GM04504 (cell line): ENCODE measurements at places on chromosomes 1 and 21.
A peak's percentile ranks its signal among the peaks of the same experiment; 100 is the strongest.

DNA sequence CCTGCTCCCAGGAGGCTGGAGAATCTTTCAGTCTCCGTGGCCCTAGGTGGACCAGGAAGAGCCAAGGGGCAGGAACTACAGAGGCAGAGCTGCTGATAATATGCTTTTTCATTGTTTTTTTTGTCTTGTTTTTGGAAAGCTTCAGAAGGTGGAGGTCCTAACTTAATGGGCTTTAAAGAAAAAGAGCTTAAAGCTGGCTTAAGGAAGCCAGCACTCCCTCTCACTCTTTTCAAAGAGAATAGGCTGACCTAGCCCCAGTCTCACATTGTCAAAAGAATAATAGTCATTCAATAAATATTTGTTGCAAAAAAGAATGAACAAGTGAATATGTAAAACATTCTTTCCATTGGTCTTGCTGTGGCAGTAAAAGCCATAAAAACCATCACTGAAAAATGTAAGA is 61.0 kb upstream of the RRP15 start:
- DNase-seq: no peak

DNA sequence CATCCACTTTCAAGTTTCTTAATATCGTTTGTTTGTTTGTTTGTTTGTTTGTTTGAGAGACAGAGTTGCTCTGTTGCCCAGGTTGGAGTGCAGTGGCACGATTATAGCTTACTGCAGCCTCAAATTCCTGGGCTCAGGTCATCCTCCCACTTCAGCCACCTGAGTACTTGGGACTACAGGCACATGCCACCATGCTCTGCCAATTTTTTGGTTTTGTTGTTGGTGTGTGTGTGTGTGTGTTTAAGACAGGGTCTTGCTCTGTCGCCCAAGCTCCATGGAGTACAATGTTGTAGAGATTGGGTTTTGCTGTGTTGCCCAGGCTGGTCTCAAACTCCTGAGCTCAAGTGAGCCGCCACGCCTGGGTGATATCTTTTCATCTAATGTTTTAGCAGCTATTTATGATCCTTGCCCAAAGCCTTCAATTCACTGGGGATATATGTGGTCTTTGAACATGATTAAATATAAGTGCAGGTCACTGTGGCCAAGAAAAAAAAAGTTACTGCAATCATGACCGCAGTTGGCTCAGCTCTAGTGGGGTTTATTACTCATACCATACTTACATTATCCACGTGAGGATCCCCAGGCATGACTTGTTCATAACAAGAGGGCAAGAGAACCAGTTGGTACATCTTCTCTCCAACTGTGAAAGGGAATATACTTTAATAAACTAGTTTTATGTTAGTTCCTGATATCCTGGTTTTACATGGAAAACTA is 8.0 kb downstream of the RRP1B start:
- no peak for DNase-seq

GRCh38 chr1:213124590-213124989 is 73.5 kb downstream of the RPS6KC1 start:
- DNase-seq: no peak

GRCh38 chr1:206944703-206945102 is 1.6 kb downstream of the PIGR start:
- no peak for DNase-seq

DNA sequence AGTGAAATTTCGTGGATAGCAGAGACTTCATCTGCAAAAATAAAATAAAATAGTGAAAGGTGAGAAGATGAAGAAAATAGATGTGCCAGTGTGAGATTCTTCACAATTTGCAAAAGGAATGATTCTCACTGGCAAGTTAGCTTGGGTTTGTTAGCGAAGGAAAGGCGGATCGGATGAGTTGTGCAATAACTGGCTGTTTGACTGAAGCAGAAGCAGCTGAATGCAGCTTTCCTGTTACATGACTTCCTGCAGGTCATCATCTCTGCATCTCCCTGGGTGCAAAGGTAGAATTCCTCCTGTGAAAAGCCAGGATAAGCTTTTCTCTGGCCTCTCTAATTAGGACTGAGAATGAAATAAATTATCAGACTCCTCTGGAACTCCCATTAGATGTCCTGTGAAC is 263.1 kb upstream of the CHRM3 start:
- DNase-seq: no peak

- no peak for DNase-seq
Observed at GRCh38 chr1:53176452-53177208, 20.0 kb upstream of the CPT2 start.

- DNase-seq: no peak
Observed at GRCh38 chr1:15943328-15943991, 32.4 kb downstream of the ZBTB17 start.

GRCh38 chr1:183996040-183996384 is 41.5 kb downstream of the COLGALT2 start:
- no peak for DNase-seq

DNA sequence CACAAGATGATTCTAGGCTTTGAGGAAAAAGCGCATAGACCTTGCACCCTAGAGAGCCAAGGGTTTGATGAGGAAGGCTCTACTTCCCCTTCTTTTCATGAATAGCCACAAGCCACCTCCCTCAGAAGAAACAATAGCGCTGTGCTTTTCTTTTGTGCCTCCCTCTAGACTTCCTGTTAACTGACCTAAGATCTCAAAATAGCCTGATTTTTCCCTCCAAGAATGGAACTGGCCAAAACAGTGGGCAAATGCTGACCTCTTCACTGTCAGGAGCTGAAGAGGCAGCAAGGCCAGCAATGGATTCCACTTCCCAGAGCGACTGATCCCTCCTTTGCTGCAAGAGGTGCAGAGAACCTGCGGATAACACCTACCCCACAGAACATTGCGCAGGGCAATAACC is 362.8 kb downstream of the KCNH1 start:
- no peak for DNase-seq

GRCh38 chr1:181479137-181479745 is 4.1 kb upstream of the CACNA1E start:
- peak; percentile 32 for DNase-seq

- DNase-seq: no peak
Observed at GRCh38 chr1:6090996-6091822, 45.5 kb downstream of the KCNAB2 start.

- no peak for DNase-seq
Observed at GRCh38 chr1:191152776-191153175, 675.1 kb upstream of the BRINP3 start.

DNA sequence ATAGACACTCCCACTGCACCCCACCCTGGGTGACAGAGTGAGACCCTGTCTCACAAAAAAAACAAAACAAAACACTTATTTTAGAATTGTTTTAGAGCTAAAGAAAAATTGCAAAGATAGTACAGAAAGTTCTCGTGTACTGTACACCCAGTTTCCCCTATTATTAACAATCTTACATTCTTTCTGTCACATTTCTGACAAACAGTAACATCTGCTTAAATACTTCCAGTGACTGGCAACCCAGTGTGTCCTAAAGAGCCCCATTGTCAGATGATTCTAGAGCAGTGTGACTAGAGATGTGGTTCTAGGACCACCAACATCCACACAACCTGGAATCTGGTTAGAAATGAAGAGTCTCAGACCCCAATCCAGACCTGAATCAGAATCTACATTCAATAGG is 90.5 kb downstream of the LEPR start:
- DNase-seq: no peak

DNA sequence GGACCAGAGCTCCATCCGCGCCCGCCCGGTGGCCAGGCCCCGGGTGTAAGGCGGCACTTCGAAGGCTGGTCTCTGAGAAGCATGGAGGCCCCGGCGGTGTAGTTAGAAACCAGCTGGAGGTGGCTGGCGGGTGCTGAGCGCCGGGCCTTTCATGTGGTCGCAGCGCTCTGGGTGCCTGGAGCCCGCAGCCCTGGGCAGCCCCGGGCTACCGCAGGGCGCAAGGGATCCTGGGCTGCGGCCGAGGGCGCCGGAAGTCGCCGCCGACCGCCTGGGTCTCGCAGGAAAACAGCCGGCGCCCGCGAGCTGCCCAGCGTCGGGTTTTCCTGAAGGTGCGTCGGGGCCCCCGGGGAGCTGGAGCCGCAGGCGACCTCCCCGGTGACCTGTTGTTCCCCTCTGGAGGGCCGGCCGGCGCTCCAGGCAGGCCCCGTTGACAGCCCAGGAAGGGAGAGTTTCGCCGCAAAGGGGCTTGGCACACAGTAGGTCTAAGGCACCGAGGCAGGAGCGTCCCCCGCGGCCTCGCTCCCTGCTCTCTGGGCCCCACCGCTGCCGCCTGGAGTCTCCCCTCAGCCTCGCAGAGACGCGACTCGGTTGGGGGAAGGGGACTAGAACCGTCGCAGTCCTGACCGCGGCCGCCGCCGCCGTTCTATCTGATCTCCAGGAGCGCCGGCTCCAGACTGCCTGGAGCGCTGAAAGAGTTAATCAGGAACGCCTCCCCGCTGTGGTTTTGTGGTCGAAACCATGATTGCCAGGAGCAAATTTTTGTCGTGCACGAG is 2.7 kb downstream of the GRHL3 start:
- peak; percentile 44 for DNase-seq

DNA sequence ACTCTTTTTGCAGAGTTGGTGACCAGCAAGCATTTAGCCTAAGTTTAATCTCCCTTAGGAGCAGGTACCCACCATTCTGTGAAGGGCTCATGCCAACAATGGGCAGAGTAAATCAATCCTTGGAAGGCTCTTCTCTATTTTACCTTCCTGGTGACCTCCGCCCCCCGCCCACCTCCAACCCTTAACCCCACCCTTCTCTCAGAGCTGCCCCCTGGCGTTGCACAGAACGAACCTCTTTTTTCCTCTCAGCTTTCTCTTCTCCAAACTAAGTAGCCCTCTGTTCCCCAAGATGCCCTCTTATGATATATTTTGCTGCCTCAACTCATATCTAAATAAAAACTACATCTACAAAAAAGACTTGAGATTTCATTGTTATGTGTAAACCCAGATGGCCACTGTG is 186.8 kb downstream of the SEC16B start:
- DNase-seq: no peak

DNA sequence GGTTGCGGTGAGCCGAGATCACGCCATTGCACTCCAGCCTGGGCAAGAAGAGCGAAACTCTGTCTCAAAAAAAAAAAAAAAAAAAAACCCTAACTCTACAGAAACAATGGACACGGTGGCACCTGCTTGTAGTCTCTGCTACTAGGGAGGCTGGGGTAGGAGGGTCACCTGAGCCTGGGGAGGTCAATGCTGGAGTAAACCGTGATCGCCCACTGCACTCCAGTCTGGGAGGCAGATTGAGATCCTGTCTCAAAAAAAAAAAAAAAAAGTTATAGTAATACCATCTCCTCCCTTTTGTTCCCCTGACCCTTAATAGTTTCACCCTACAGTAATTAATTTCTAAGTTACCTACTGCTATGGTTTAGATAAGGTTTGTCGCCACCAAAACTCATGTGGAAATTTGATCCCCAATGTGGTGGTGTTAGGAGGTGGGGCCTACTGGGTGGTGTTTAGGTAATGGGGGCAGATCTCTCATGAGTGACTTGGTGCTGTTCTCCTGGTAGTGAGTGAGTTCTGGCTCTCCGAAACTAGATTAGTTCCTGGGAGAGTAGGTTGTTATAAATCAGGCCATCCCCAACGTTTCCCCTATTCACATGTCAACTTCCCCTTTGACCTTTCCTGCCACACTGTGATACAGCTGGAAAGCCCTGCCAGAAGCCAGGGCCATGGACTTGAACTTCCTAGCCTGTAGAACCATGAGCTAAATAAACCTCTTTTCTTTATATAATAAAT is 9.8 kb downstream of the FBXO42 start:
- no peak for DNase-seq

DNA sequence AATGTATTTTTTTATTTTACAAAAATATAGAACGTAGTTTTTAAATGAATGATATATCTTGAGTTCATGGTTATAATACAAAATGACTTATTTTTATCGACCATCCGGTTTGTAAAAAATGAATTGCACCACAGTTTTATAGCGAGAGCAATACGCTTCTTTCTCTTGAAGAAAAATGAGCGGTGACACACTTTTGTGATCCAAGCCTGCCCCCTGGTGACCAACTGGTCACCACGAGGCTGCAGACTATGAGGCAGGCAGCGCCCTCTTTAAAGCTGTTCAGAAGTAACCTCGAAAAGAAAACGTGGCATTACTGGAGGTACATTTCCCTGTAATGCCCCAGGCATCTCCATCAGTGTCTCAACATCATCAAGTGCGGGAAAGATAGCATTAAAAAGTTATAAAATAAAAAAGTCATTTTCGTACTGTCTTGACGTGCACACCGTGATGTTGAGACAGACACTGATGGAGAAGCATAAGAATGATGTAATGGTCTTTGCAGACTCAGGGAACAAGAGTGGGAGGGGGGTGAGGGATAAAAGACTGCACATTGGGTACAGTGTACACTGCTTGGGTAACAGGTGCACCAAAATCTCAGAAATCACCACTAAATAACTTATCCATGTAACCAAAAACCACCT is 734.2 kb upstream of the ADAMTS5 start:
- peak; percentile 70 for DNase-seq

GRCh38 chr21:41962425-41962966 is 8.7 kb upstream of the C2CD2 start:
- no peak for DNase-seq

GRCh38 chr1:94550396-94550795 is 8.8 kb upstream of the F3 start:
- DNase-seq: no peak

GRCh38 chr1:112929979-112930378 is 26.0 kb downstream of the SLC16A1 start:
- DNase-seq: no peak

DNA sequence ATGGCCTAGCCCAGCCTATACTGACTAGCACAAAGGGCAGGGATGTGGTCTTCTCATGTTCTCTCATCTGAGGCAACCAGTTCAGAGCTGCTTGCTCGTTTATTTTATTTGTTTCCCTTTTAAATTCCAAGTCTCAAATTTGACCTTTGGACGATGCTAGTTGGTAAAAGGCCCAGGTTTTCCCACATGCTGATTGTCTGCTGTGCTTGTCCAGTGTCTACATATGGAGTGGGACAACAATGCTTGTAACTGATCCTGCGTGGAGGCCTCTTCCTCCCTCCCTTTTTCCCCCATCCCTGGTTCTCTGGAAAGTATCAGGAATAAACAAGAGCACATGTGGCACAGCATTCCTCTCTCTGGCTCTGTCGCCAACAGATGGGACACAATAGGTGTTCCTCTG is 34.0 kb upstream of the BEND5 start:
- no peak for DNase-seq

- DNase-seq: no peak
Observed at GRCh38 chr1:42737257-42737656, 2.8 kb downstream of the CLDN19 start.

- DNase-seq: no peak
Observed at GRCh38 chr1:57377339-57378139, 46.3 kb downstream of the DAB1 start.

DNA sequence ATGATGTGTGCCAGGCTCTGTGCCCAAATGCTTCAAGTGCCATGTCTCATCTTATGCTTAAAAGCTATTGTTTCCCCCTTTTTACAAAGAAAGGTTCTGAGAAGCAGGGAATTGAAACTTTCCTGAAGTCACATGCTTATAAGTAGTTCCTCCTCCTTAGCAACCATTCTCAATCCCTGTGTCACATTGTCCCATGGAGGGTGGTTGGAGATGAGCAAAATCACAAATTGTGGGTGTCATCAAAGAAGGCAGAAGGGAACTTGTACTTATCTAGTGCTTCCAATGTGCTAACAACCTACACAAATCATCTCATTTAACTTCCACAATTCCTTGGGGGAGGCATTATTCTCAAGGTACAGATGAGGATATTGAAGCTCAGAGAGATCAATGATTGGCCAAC is 10.1 kb upstream of the ERICH3 start:
- DNase-seq: no peak

GRCh38 chr1:58584082-58584895 is 7.2 kb upstream of the TACSTD2 start:
- peak; percentile 91 for DNase-seq
